Stimulated activated CD8-positive, alpha-beta memory T cell treated with anti-CD3 and anti-CD28 coated beads, Interleukin-15, amount 100 ng/mL, for 1 hour (primary cell): ENCODE measurements at places on chromosomes 2 and 18.
A peak's percentile ranks its signal among the peaks of the same experiment; 100 is the strongest.

- DNase-seq, result no peak
Observed at GRCh38 chr2:94956797-94957391, 68.6 kb upstream of the MAL start.

DNA sequence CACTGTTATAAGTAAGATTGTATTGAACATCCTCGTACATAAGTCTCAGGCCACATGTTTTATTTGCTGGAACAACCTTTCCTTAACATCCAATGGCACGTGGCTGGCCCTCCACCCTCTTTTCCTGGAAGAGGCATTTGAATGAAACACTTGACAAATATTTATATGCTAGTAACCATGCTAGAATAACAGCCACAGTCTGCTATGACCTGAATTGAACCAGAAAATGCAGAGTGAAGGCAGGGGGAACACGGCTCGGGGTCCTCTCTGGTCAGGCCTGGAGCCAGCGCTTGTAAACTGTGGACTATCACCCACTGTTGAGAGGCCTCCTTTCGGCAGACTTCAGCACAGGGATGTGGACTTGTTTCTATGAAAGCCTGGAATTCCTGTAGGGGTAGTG, 198.2 kb upstream of the COPS8 start:
- no peak for DNase-seq

- DNase-seq, result no peak
Observed at GRCh38 chr2:116809109-116809508, 1005.4 kb upstream of the DDX18 start.

- no peak for DNase-seq
Observed at GRCh38 chr2:239781454-239781853, 243.7 kb downstream of the NDUFA10 start.

DNA sequence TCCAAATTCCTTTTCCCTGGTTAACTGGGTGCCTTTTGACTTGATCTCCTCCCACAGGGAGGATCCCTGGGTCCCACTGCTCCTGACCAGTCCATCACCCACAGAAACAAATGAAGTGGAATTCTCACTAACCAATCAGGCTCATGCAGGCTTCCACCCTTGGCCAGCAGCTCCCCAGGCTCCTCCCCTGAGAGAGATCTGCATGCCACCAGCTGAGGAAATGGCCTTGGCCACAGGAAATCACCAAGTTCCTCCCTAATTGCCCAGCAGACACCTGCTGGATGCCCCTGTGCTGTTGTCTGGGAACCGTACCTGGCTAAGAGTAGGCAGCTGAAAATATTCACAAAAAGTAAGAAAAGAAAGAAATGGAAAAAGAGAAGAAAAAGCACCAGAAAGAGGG, 207.4 kb downstream of the NCK2 start:
- no peak for DNase-seq

DNA sequence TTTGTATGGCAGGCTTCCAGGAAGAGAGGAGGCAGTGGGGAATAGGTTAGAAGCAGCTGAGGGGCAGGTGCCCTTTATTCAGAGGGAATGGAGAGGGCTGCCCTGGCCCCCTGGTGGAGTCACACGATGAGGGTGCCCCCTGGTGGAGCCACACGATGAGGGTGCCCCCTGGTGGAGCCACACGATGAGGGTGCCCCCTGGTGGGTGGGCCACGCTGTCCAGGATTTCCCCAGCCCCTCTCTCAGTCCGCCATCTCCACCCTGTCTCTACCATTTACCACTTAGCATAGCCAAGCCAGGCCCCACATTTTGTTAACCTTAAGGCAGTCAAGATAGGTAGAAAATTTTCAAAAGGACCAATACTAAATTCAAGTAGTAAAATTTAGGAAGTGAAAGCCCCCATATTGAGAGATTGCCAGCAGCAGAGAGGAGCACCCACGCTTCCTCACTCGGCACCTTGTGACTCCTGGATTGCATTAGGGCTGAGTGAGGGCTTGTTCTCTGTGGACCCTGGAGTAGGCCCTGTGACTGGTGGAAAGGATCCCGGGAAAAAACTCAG, 10.4 kb upstream of the FAM228A start:
- peak; percentile 2 for DNase-seq

DNA sequence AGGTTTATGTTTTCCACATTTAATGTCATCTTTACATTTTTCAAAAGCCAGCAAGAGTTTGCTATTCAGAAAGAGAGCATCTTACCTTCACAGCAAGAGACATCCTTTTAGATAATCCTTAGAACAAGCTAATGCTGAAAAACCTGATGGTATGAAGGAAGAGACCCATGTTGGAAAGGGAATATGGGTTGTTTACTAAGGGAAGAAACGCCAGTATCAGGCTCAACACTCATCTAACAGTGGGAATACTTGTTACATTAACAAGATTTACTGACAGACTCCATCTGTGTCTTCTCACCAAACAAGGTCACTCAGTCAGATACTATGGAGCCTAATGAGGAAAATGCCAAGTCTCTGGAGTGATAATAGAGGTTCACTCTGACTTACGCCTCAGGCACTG, 1474.1 kb upstream of the SLC39A10 start:
- no peak for DNase-seq

- no peak for DNase-seq
Observed at GRCh38 chr2:192194265-192194865, 368 bp downstream of the TMEFF2 start.

- DNase-seq, result no peak
Observed at GRCh38 chr2:120957905-120958304, 222.2 kb downstream of the GLI2 start.

DNA sequence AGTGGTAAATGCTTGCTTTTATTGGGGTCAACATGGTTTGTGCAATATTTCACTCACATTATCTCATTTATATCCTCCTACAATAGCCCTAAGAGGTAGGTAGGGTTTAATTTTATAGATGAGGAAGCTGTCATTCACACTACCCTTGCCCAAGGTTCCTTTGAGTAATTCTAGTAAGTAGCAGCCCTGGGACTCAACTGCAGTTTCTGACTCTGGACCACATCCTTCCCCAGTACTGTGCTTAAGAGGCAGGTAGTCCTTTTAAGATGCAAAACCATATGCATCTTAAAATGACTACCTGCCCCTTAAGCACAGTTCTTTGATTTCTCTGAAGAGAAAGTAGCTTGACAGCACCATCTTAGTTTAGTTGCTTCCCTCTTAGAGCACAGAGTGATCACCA, 15.7 kb upstream of the NT5C1B start:
- no peak for DNase-seq

GRCh38 chr18:36374262-36374661, 76.7 kb downstream of the FHOD3 start:
- DNase-seq, result no peak

GRCh38 chr2:229273723-229274338, 2.7 kb upstream of the PID1 start:
- no peak for DNase-seq

- no peak for DNase-seq
Observed at GRCh38 chr2:112048887-112049286, 6.2 kb upstream of the TMEM87B start.

DNA sequence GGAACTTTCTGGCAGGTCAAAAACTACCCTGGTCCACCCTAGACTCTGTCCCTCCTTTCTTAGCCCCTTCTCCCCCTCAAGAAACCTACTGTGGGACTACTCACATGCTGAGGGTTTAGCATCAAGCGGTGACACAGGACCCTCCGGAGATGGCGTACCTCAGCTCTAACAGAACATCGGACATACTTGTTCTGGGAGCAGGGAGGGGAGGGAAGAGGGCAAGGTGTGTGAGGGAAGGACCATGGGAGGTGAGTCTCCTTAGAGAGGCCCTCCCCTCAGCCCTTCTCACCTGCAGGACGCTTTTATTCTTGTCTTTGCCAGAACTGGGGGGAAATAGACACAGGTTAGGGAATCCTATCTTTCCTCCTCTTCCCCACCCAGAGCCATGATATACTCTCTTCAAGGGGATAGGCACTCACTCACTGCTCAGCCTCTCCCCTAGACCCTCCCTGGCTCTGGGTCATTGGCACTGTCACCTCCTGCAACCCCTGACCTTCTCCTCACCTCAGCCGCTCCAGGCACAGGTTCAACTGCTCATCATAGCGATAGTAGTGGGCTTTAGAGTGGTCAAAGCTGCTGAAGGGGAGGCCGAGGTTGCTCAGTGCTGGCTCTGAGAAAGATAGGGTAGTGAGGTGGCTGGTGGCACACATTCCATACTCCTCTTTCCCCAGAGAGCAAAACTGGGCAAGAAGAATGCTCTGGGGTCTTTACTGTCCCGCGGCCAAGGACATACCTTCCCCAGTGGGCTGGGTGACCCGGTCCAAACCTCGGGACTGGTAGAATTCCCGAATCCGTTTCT, 1.8 kb downstream of the PCGF1 start:
- DNase-seq, result no peak

DNA sequence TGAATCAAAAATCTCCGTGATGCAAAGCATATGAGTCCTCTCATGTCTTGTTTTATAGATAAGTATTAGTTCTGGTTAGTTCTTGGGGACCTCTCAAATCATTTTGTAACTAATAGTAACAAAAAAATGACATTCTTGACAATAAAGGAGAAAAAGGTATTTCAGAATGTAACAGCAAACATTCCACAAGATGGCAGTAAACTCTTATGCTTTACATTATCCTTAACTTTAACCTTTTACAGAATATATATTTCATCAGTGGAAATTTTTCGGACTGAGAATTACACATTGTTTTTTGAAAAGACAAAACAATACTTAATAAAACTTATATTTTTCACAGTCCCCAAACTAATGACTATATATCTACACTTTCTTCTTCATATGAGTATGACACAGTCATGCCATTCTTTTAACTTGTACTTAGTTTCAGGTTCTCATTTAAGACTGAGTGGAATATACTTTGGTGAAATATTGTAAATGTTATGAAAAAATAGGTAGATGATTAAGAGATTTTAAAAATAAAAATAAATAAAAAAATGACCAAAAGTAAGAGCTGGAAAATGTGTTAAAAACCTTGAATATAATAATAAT, 142.9 kb upstream of the NXPH2 start:
- DNase-seq, result no peak

GRCh38 chr2:100196786-100197494, 54.5 kb upstream of the AFF3 start:
- DNase-seq, result no peak

DNA sequence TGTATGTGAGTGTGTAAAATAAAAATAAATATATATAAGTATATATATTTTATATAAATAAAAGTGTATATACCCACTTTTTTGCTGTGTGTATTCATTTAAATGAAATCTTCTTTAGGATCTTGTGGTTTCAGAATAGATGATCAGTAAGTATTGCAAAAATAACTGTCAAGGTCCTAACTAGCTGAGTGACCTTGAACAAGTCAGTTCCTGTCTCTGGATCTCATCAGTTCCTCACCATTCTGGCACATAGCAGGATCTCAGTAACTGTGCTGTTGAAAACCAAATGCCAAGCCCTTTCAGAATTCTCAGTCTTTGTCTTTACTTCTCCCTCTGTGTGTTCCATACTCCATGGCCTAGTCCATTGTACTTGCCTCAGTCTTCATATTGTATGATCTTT, 115.3 kb upstream of the CXCR4 start:
- DNase-seq, result no peak

DNA sequence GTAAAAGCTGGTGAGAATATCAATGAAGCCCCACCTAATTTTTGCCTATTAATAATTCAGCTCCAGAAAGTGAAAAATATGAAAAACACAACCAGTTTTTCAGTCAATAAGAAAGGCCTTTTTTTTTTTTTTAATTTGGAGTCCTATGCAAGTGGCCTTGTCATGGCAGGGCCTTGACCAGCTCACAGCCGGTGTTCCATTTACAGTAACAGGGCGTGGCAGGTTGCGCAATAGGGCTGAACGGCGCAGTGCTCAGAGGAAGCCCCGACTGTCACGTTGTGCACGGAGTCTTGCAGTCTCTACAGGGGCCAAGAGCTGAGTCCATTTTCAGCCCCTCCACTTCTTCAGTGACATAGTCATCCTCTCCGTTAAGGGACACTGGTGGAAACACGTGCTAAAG, 184.1 kb upstream of the FN1 start:
- DNase-seq, result no peak

GRCh38 chr2:192544371-192544955, 349.7 kb upstream of the TMEFF2 start:
- DNase-seq, result no peak

DNA sequence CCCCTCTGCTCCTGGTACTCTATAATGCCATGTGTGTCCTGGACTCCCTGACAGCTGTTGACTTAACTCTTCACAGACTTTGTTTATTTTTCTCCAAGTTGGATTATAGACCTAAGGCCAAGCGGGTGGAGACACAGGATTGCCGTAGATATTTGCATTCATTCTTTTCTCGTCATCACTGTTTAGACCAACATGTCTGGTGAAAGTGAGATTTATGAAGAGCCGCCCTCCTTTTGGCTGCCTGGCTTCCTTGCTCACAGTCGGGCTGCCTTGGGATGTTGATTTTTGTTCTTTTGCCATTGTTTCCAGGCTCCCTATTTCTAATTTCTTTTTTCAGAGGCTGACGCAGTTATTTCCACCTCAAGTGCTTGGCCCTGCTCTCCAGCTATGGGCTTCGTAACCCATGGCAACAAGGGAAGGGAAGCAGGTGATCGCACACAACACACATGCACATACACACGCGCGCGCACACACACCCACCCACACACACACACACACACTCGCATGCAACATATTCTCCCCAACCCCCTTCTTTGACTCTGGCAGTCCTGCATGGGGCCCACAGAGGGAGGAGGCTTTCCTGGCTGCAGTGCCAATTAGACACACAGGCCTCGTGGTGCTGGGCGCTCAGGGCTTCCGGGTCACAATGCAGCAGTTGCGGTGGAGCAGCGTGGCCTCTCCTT, 296.5 kb downstream of the MTX2 start:
- no peak for DNase-seq

- DNase-seq, result no peak
Observed at GRCh38 chr2:190583507-190584337, 49.2 kb upstream of the NEMP2 start.

DNA sequence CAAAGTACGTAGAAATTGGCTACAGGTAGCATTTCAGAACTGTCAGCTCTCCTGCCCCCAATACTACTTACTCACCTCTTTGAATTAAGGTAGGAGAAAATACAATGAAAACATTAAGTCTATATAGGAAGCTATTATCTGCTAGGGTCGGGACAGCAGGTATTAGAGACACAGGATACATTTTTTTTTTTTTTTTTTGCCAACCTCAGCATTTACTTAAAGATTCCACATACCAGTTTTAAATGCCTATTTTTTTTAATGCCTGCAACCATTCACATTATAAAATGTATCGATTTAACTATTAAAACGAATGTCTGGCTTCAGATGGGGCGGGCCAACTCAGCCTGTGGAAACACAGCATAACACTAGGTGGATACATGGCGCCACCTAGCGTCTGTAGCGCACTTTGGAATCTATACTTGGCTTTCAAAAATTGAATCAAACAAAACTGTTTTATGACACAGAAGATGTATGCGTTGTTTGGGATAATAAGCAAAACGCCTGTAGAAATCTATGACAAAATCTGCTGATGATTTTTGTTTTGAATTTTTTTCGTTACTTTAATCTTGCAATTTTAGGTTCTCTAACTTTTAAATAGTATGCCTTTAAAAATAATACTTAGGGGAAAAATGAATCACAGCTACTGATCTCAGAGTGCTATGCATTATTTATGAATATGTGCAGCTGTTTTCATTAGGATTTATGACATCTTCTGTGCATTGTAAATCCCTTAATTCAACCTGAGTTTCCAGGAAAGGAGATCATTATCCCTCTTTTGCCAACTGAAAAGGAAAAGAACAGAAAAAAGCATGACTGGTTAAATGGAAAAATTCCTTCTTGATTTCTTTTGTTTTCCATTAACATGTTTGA, 261.0 kb downstream of the NYAP2 start:
- peak; percentile 61 for DNase-seq
